HCT116 (cell line): ENCODE measurements at places on chromosomes 12 and 14.

DNA sequence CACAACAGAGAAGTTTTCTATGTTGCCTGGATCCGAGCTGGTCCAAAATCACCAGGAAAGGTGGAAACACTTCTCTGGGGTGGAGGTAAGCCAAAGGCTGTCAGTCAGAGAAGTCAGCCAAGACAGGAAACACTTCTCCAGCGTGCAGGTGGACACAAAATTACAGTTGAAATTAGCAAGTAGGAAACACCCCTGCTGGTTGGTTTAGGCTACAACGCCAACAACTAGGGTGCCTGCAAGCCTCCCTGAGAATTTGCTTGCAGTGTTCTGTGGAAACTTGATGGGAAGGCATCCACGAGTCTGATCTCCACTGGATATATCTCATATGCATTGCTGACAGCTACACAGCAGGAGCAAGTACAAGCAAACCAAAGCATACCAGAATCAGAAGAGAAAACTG lies 600.5 kb downstream of the RERGL start:
- DNase-seq: no peak

DNA sequence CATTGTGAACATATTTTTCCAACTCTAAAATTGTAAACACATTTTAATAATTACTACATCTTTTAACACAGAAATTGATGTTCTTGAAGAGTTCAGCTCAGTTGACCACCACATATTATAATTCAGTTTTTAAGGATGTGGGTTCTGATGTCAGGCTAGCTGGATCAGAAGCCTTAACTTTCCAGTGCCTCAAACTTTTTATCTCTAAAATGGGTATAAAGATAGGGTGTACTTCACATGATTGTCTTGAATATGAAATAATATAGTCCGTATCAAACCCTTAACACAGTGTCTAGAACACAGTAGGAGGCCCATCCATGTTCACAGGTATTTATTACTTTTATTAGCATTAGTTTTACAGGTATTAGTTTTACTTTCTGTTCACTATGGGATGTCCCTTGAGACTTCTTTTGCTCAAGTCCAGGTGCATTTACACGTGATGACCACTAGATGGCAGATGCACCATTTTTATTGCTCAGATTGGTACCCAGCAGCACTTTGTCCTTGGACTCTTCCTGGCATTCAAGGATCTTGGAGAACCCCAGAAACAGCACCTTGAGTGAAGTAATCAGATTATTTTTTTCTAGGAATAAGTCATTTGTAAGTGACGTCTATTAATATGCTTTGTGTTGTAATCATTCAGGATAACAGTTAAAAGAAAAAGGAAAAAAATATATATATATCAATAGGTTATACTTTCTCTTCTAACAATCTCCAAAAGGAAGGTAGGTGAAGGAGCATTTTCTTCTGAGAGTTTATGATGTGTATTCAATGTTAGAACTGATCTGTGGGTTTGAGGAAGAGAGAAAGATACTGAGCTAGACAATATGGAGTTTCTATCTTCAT lies 580.2 kb downstream of the ETNK1 start:
- peak; percentile 6 for DNase-seq

DNA sequence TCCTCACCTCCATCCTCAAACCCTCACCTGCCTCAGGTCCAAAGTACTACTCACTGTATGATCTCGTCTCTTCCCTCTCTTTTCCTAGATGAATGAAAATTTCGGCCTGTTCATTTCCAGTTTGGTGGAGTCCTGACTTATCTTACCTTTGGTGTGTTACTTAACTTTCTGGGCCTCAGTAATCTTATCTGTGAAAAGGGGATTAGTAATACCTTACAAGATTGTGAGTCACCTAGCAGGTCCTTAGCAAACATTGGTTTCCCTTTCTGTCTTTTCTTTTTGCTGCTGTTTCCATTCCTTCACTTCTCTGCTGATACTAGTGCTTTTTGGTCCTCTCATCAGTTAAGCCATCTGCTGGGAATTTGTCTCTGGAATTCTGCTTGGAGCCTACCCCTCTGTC lies 52.8 kb downstream of the AKAP6 start:
- DNase-seq: no peak

GRCh38 chr12:32702473-32702872 lies 23.4 kb downstream of the DNM1L start:
- DNase-seq: no peak

GRCh38 chr12:42660117-42660516 lies 70.6 kb upstream of the PRICKLE1 start:
- DNase-seq: no peak

- no peak for DNase-seq
Observed at GRCh38 chr12:59179231-59179630, 258.9 kb upstream of the LRIG3 start.

DNA sequence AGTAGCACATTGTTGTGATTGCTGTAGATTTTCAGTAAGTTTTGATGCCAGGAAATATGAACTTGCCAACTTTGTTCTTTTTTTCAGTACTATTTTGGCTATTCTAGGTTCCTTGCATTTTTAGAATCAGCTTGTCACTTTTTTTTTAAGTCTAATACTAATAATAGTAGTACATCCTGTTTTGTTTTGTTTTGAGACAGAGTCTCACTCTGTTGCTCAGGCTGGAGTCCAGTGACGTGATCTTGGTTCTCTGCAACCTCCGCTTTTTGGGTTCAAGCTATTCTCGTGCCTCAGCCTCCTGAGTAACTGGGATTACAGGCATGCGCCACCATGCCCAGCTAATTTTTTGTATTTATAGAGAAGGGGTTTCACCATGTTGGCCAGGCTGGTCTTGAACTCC lies 16.5 kb downstream of the PWP1 start:
- no peak for DNase-seq

DNA sequence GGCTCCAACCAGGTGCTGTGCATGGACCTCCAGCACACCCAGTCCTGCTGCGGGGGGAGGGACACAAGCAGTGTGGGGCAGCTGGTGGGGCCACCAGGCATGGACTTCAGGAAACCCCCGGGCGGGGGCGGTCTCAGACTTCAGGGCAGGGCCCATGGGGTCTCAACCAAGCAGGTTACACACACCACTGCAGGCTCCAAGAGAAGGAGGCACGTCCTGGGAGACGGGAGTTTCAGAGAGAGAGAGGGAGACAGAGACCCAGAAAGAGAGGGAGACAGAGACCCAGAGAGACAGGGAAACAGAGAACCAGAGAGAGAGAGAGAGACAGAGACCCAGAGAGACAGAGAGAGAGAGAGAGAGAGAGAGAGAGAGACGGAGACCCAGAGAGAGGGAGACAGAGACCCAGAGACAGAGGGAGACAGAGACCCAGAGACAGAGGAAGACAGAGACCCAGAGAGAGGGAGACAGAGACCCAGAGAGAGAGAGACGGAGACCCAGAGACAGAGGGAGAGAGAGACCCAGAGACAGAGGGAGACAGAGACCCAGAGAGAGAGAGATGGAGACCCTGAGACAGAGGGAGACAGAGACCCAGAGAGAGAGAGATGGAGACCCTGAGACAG lies 128.9 kb downstream of the NCOR2 start:
- no peak for DNase-seq

DNA sequence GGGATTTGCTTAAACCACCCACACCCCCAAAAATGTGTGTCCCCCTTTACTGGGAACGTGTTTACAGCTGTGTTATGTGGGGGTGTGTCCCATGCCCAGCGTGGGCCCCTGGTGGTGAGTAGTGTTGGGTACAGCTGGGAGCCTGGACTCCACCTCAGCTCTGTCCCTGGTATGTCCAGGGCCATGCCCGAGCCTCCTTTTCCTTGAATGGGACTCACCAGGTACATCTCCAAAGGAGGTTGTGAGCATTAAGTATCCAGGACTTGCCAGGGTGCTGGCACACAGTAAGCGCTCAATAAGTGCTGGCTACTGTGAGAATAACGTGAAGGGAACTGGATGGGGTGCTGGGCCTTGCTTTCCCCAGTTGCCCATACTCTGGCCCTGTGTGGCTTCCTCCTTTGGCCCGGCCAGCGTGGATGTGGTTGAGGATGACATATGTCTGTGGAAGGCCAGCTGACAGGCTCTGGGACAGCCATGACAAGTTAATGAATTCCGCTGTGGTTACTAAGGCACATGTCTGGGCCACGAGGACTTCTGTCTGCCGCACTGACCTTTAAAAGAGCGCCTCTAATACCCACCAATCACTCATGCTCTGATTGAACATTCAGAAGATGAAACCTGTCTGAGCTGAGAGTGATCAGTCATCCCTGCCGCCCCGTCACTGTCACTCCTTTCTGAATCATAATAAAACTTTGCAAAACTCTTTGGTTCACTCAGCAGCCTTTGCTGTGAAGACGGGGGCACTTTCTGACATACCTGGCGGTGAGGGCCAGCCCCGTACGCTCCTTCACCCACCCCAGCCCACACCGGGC lies 74.7 kb downstream of the DIO3 start:
- DNase-seq: no peak

- DNase-seq: no peak
Observed at GRCh38 chr14:92074555-92074954, 31.8 kb downstream of the ATXN3 start.

DNA sequence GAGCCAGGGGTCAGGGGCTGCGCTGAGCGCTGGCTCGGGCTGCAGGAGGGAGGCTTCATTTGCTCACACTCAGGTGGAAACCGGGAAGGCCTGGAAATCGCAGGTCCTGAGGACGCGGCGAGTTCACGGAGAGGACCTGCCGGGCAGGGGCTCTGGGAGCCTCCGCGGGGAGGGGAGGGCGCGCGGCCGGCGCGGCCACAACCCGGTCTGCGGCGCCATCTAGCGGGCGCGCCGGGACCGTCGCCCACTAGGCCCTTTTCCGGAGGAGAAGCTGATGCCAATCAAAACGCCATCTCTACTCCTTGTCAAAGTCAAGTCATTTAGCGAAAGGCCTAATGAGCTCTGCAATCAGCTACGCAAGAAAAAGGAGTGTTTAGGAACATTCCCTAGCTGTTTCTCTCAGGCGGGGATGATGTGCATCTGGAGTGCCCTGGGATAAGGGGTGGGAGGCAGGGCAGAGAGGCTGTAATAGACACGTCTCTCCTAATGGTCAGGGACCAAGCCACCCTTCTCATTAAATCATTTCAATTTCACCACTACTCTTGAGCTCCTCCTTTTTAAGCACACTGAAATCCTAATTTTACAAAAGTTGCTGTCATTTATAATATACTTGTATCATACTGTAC lies 885.8 kb upstream of the TMEM132C start:
- peak; percentile 21 for DNase-seq

- no peak for DNase-seq
Observed at GRCh38 chr12:40614923-40615322, 77.3 kb upstream of the CNTN1 start.

GRCh38 chr12:31922341-31923062 lies 36.7 kb upstream of the RESF1 start:
- peak; percentile 18 for DNase-seq

DNA sequence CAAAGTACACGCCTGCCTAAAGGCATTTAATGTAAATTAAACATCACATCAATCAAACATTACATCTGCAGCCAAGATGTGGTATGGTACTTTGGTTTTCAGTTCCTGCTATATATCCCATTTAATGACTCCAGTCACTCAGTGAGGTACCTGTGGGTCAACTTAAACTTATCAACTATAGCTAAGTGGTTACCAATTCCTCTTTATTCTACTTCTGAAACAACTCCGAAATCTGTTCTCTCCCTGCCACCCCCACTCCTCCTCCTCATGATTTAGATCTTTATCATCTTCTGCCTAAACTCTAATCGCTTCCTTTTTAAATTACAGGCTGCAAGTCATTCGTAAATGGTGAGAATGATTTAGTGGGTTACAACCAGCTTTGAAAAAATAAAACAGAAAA lies 57.9 kb downstream of the BCL2L14 start:
- DNase-seq: no peak

DNA sequence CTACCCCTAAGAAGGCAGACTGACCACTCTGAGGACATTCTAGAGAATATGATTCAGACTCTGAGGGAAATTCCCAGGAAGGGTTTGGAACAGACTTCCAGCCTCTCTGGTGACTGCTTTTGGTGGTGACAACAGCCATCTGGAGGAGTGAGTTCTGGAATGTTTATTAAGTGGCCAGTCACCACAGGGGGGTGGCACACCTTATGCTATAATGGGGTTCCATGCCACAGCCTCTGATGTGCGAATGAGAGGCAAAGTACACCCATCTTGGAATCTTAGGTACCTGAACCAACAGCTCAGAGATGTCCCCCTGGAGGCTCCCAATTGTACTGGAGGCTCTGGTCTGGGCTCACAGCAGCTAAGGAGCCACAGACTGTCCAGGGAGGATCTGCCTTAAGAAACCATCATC lies 9.5 kb upstream of the TINF2 start:
- no peak for DNase-seq

- DNase-seq: no peak
Observed at GRCh38 chr14:20184181-20184580, 6.5 kb upstream of the OR11G2 start.
